ENCODE measurements at places on chromosomes 16 and 17.

DNA sequence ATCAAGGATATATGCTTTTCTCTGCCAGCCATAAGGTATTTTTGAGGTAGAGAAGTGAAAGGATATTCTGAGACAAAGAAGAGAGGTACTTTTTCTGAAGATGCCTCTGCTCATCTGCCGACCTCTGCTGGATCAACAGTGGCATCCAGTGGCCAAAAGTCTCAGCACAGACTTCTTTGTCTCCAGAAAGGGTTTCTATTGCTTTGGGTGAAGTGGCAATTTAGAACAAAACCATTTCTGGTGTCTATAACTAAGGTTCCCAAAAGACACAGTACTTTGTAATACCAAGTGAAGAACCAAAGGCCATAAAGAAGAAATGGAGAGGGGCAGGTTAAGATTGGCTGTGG is 155.2 kb upstream of the C17orf78 start:
- no peak for DNase-seq

GRCh38 chr17:16442594-16443510 is 27.5 kb downstream of the TRPV2 start:
- no peak for DNase-seq

GRCh38 chr17:28663723-28664122 is 1.7 kb downstream of the SUPT6H start:
- no peak for DNase-seq

- DNase-seq = no peak
These were observed 81.8 kb downstream of the C16orf78 start for GRCh38 chr16:49455181-49455990.

DNA sequence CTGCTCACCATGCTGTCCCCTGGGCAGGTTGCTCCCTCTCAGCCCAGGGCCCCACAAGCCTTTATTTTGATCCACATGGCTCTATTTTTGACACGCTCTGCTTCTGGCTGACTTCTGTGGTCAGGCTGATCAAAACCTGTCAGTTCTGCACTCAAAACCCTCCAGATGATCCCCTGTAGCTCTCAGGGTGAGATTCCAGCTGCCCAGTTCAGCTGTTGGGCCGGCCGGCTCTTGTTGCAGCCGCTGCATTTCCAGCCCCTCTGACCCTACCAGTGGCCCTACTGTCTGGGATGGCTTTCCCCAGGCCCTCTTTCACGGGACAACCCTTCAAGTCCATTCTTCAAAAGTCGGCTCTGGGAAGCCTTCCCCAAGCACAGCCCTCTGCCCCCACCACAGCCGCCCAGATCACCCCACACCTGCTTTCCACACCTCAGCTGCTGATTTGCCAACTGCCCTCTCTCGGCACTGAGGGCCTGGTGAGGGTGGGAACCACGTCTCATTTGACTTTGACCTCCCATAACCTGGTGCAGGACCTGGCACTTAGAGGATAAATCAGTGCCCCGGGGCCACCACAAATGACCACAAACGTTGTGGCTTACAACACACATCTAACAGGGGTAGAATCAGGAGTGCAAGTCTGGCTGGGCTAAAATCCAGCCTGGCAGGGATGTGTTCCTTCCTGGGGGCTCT is 16.3 kb upstream of the CACNG4 start:
- DNase-seq = no peak

- no peak for DNase-seq
These were observed 258.6 kb downstream of the SNX29 start for GRCh38 chr16:12235110-12235509.

GRCh38 chr17:77128896-77129567 is 11.7 kb upstream of the SEC14L1 start:
- no peak for DNase-seq

DNA sequence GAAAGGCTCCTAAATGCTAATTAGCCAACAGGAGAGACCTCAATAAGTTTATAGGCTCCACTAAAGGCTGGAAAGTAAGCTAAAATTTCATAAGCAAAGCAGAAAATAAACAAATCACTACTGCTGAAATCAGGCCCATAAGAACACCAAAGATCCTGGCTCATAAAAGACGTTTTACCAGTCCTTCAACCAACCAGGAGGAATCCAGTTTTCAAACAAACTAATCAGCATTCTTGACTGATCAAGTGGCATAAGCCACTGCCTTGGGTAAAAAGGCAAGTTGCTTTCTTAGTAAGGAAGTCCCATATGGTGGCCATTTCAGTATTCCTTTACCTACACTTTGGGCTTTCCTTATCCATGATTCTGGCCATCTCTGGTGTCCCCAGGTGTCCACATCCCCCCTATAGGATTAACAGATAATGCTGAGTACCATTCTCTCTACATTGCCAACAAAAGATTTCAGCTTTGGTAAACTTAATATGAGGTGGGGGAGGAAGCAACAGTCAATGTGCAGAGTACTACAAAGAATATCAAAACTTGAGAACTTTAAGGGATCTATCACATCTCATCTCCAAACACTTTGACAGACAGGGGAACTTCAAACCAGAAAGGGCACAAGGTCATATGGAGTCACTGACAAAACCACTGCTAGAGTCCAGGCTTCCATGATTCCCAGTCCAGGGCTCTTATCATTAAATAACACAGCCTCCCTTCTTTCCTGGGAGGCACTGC is 1.3 kb downstream of the TOM1L2 start:
- DNase-seq = no peak

GRCh38 chr16:52456368-52456767 is 90.6 kb downstream of the TOX3 start:
- no peak for DNase-seq

GRCh38 chr16:48323783-48324775 is 61.1 kb downstream of the SIAH1 start:
- no peak for DNase-seq

DNA sequence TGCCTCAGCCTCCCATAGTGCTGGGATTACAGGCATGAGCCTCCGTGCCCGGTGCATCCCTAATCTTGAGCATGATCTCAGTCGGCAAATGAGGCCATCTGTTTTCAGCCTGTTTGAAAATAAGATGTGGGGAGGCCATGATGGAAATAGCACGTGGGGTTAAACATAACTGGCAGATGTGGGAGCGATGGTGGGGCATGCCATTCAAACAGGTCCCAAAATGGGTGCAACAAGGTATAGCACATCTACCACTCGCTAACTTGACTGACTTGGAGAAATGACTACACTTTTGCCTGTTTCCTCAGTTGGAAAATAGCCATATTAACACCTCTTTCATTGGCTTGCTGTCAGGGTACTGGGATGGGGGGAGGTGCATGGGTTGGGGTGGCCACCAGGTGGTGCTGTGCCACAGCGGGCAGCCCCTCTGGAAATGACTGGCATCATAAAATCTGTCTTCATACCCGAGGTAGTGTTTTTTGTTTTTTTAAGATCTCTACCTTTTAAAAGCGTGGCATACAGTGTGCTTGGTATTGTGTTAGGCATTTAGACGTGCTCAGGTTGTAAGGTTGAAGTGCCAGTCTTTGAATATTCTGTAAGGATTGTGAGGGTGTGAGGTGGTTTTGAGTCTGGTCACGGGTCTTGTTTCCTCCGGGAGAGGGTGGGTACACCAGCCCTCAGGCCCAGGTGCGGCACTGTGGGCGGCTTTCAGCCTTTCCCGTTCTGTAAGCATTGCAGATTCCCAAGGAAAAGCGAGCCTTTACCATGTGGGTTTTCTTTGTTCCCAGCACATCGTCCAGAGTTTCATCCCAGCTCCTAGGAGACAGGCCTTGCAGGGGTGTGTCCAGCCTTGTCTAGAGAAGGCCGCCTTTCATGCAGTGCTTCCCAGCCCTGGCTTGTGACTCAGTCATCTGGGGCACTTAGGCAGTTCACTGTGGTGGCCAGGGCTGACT is 2.9 kb upstream of the TTYH2 start:
- DNase-seq = no peak

- no peak for DNase-seq
These were observed 221.4 kb downstream of the MSI2 start for GRCh38 chr17:57477522-57478362.

- DNase-seq = no peak
These were observed 19.5 kb upstream of the CPHXL start for GRCh38 chr16:75745823-75746222.

GRCh38 chr17:40616592-40616991 is 31.0 kb downstream of the SMARCE1 start:
- DNase-seq = no peak

DNA sequence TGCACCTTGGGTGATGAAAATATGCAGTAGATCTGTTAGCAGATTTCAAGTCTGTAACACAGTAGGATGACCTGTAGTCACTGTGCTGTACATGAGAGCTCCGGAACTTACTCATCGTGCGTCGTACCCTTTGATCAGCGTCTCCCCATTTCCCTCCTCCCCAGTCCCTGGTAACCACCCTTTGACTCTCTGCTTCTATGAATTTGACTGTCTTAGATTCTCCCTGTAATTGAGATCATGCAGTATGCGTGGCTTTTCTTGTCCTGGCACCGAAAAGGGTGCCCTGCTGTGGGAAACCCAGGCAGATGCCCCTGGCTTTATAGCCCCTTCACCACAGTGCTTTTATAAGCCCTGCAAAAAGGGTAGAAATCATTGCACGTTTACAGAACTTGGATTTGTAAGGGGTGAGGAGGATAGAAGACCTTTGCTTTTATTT is 20.5 kb downstream of the CLEC16A start:
- DNase-seq = no peak

- no peak for DNase-seq
These were observed 8.4 kb downstream of the CDIPT start for GRCh38 chr16:29854520-29855100.

GRCh38 chr17:4978726-4979125 is 8.7 kb downstream of the CAMTA2 start:
- DNase-seq = no peak

GRCh38 chr17:72340836-72341235 is 220.0 kb downstream of the SOX9 start:
- DNase-seq = no peak

GRCh38 chr16:21186326-21186691 is 25.1 kb downstream of the ZP2 start:
- DNase-seq = no peak

DNA sequence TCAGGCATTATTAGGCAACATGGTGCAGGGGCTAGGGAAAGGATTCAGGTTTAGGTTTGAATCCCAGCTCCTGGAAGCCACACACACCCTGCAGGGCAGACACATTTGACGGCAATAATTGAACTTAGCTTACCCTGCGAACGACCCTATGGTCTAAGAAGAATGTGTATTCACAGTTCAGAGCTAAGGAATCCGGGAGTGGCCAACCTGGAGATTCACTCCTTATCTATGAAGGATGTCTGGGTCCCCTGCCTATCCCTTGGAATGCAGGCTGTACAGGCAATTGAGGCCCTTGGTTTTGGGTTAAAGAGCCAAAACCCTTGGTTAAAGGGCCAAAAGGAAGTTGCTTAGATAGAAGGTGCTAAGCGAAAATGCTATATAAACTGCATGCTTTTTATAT is 2.9 kb upstream of the SYT17 start:
- no peak for DNase-seq

GRCh38 chr16:70380248-70380918 is 33.7 kb downstream of the DDX19A start:
- DNase-seq = no peak

- DNase-seq = no peak
These were observed 59.0 kb downstream of the SPACA3 start for GRCh38 chr17:33050611-33051140.

DNA sequence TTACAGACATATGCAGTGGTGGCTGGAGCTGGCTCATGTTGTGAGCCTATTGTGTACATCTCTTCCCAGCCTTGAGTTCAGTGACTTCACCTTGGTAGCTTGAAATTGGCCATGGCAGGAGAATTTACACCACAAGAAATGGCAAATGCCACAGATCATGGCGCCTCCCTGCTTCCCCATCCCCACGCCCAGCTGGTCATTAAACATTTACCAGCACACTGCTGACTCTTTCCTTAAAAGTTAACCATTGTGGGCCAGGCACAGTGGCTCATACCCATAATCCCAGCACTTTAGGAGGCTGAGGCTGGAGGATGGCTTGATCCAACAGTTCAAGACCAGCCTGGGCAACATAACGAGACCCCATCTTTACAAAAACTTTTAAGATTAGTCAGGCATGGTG is 22.6 kb upstream of the ITGB4 start:
- DNase-seq = no peak

DNA sequence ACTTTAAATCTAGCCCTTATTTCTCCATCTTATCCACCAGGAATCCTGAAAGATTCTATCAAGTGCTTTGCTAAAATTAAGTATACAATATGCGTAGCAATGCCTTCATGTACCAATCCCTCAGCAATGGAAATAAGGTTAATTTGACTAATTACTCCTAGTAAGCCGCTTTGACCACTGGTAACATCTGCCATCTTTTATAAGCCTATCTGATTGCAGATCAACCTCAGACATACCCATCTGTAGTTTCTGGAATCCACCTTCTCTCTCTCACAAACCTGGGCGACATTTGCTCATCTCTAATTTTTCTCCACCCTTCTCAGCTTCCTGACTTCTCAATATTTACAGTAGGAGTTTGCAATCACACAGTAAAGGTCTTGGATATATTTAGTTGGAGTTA is 138.8 kb upstream of the CRHR1 start:
- DNase-seq = no peak

- no peak for DNase-seq
These were observed 59.8 kb downstream of the TUBD1 start for GRCh38 chr17:59832883-59833379.

GRCh38 chr17:5210091-5210490 is 18.4 kb upstream of the ZNF594 start:
- DNase-seq = no peak

GRCh38 chr17:66627985-66628384 is 206.9 kb upstream of the CACNG5 start:
- DNase-seq = no peak

DNA sequence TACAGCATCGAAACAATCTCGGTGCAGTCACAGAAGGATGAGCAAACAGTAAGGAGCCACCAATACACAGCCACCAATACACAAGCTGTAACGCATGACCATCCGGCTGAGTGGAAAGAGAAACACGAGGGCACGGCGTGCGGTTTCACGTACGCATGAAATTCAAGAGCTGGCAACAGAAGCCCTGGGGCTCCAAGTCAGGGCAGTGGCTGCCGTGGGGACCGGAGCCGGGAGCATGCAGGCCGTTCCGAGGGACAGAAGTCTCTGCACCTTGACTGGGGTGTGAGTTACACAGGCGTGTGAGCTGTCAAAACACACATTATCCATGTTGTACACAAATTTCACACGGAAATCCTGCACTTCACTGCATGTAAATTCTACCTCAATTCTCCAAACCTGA is 50.6 kb upstream of the METRNL start:
- no peak for DNase-seq

DNA sequence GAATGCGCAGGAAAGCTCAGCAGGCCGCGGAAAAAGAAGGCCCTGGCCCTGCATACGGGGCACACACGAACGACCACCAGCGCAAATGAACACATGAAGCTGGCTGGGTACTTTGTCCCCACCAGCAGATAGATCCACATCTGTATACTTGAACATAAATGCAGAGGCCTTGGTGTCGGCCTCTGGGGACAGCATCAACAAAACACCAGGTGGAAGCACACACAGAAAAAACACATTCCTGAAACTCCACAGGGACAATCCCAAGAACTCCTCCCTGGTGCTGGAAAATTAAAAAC is 606 bp upstream of the ZBTB4 start:
- DNase-seq = no peak

DNA sequence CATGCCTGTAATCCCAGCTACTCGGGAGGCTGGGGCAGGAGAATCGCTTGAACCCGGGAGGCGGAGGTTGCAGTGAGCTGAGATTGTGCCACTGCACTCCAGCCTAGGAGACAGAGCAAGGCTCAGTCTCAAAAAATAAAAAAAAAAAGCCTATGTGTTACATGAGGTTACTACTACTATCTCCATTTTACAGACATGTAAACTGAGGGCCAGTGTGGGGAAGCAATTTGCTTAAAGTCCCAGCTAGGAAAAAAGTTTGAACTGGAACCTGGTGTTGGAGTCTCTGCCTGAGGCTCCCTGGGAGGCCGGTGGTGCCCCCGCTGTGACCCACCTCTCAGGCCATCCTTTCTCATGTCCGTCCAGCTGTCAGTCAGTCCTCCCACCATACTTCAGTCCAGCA is 4.5 kb downstream of the SLC13A2 start:
- DNase-seq = no peak

All from cortex of kidney (tissue), 1 donor.